Activated CD8-positive, alpha-beta memory T cell treated with anti-CD3 and anti-CD28 coated beads for 1 hour (primary cell): ENCODE measurements at places on chromosomes 7 and 10.

- DNase-seq: no peak
Observed at GRCh38 chr10:90480466-90480865, 377.4 kb downstream of the HTR7 start.

GRCh38 chr10:8403711-8404371, 349.4 kb downstream of the GATA3 start:
- DNase-seq: no peak

DNA sequence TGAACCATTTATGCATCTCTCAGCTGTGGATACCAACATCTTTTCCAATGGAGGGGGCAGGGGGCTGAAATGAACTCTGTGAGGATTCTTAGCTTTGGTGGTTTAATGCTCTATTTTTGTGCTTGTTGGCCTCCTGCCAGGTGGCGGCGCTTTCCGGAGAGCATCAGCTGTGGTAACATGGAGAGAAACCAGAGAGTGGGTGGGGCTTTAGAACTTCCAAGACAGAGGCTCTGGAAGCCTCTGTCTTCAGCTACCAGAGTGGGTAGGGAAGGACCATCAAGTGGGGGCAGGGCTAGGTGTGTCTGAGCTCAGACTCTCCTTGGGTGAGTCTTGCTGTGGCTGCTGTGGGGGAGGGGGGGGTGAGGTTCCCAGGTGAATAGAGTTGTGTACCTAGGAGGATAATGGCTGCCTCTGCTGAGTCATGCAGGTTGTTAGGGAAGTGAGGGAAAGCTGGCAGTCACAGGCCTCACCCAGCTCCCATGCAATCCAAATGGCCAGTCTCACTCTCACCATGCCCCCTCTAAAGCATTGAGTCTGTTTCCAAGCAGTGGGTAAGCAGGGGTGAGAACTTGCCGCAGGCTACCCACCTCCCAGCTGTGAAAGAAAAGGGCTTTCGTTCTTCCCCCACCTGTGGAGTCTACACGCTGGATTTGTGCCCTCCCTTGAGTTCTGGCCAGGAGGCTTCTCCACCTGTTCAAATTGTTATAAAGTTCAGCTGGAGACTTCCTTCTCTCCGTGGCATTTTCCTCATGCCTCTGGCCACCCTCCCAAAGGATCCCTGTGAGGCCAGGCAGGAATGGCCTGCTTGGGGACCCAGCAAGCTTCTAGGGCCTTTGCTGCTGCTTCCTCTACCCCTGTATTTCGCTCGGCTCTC, 527.0 kb downstream of the NEBL start:
- no peak for DNase-seq

GRCh38 chr10:60629332-60629731, 148.9 kb upstream of the CDK1 start:
- DNase-seq: no peak

- DNase-seq: no peak
Observed at GRCh38 chr7:9939176-9939575, 1034.5 kb upstream of the PHF14 start.

- DNase-seq: no peak
Observed at GRCh38 chr7:100444311-100445278, 8.3 kb upstream of the PPP1R35 start.

DNA sequence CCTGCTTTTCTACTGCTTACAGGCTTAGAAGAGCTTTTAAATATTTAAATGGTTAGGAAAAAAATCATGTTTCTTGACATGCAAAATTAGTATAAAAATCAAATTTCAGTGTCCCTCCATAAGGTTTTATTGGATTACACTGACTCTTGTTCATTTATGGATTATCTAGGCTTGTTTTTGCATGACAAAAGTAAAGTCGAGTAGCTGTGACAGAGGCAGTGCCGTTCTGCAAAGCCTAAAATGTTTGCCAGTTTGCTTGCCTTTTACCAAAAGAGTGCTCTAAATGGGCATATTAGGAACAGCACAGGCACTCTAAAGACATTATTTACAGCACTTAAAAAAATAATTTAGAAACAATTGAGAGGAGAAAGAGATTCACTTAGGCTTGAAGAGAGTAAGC, 139.6 kb downstream of the TSPAN12 start:
- no peak for DNase-seq
